ENCODE measurements at places on chromosomes 4 and X. TPM values are rescaled to one million over a fixed set of nuclear protein-coding genes. Genes with fewer than 3 reads are reported as not detected.

Gene C4orf50
- polyA plus RNA-seq = 0.01 TPM

Gene TSPAN6
- 109 TPM for polyA plus RNA-seq

Gene STIM2
- polyA plus RNA-seq = 62.7 TPM

Gene PLS3
- 313 TPM for polyA plus RNA-seq

Gene XPNPEP2
- 6.0 TPM for polyA plus RNA-seq

Gene SMARCA5
- polyA plus RNA-seq = 277 TPM

Gene AFF2
- 6.1 TPM for polyA plus RNA-seq

Gene CSAG3
- polyA plus RNA-seq = not detected

Gene ODAPH
- not detected for polyA plus RNA-seq

Gene GYG2
- 14.0 TPM for polyA plus RNA-seq

Gene EFHC2
- polyA plus RNA-seq = 5.1 TPM

Gene REELD1
- polyA plus RNA-seq = 0.66 TPM

All from left lung (tissue), 14 donors.